Stimulated activated CD4-positive, alpha-beta T cell treated with anti-CD3 and anti-CD28 coated beads, Interleukin-15, amount 100 ng/mL, for 48 hours (primary cell): ENCODE measurements at places on chromosomes 5 and 9.

DNA sequence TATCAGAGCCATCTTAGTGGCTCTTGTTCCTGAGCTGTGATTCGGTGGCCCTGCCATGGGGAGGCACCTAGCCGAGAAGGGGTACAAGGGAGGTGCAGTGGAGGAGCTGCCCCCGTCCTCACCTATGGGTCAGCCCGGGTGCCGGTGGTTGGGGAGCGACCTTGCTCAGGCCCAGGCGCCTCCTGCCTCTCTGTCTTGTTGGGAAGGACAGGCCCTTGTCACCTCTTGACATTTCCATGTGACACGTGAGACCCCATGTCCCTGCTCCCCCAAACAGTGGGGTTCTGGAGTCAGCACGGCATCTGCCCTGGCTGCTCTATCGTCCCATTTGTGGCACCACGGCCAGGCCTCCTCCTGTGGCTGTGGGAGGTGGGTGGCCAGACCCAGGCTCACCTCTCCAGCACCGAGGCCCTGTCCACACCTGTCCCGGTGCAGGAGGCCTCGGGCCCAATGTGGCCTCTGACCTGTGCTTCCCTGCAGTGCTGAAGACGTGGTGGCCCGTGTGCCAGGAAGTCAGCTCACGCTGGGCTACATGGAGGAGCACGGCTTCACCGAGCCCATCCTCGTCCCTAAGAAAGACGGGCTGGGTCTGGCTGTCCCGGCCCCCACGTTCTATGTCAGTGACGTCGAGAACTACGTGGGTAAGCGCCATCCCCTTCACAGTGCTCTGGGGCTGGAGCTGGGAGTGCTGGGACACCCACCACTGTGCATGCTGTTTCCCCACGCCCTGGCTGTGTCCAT, 68.9 kb downstream of the PHF2 start:
- no peak for DNase-seq

DNA sequence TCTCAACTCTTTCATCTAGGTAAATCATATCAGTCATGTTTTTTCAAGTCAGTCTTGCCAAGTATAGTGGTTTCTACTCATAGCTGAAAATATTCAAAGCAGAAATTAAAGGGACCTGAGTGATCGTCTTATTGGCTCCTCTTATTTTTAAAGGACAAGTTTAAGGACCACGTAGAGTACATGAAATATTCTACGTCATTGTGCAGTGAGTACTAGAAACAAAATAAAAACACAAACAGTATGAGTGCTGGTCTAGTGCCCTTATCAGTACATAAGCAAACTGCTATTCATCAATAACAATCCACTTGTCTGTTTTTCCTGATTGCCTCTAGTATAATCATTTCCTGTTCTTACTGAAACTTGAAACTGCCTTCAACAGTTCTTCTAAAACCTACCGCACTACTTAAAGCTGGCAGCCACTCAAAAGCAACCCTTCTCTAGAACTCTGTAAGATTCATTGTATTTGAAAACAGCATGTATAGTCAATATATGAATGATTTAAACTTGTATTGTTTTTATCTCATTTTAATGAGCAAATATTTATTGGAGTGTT, 853.7 kb downstream of the TAF11L14 start:
- DNase-seq = no peak

DNA sequence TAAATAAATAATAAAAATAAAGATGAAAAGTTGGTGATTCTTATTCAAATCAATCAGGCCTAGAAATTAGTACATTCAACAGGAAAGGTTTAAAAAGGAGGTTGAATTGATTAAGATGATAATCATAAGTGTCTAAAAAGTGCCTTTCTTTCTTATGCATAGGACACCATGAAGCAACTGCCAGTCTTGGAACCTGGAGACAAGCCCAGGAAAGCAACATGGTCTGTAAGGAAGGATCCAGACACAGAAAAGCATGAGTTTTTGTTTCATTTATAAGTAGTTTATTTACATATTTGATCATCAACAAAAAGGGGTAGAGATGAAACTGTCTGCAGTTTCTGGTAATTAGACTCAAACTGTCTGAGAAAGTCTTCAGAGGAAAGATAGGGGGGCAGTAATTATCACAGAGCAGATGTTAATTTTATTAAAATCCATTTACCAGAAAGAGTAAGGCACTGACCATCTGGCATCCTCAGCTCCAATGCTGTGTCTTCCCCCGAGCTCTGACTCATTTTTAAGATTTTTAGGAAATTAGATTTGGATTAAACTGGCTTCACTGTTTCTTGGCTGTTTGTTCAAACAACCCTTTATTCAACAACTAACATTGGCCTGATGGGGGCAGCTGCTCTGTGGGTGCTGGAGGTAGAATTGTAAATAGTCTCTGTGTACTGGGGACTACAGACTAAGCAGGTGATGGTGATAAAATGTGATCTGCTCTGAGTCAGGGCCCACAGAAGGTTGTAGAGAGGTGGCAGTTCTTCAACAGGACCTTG, 2.7 kb downstream of the RABEPK start:
- DNase-seq = no peak

- no peak for DNase-seq
These were observed 58.1 kb downstream of the CDO1 start for GRCh38 chr5:115758356-115758755.

GRCh38 chr5:64207978-64208377, 42.3 kb downstream of the RNF180 start:
- DNase-seq = no peak

GRCh38 chr5:17816505-17816904, 182.2 kb downstream of the TAF11L14 start:
- DNase-seq = no peak

DNA sequence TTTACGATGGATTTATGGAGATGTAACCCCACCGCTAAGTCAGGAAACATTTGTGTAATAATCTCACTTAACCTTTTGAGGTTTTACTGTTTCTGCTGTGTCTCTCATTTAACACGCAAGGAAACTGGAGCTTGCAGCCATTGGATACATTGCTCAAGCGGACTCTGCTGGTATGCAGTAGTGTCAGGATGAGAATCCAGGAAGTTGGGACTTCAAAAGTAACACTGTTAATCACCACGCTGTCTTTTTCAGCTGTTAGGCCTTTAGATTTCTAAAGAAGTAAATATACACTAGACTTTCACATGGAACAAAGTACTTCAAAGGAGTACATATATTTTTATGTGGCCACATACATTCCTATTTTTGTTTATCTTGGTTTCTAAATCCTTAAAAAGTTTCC, 114.7 kb downstream of the LPAR1 start:
- DNase-seq = no peak

- no peak for DNase-seq
These were observed 1962.2 kb upstream of the WWC1 start for GRCh38 chr5:166329149-166329800.
